ENCODE measurements at places on chromosomes 1 and 21.
A peak's percentile ranks its signal among the peaks of the same experiment; 100 is the strongest.

- peak; percentile 36 for DNase-seq
Observed at GRCh38 chr21:44596068-44596725, 3.9 kb upstream of the KRTAP10-6 start.

- peak; percentile 99 for DNase-seq
Observed at GRCh38 chr1:10495952-10496351, 21.2 kb downstream of the PEX14 start.

GRCh38 chr1:85581802-85582686 is 1.5 kb downstream of the CCN1 start:
- DNase-seq: peak; percentile 76

DNA sequence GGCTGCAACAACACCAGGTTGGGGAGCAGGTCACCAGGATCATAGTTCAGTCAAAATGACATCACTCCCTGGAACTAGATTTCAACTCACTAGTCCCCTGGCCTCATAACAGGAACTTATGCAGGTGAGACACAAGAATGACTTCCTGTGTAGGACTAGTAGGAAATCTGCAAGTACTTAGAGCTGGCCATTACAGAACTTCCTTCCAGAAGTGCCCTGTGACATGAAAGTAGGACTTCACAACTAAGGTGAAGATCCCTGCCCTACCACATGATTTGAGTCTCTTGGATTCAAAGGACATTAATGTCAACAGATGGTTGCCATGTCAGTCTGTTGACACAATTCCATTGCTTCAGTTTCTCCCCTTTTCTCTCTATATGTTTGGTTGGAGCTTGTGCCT is 223.1 kb downstream of the RPS6KC1 start:
- DNase-seq: no peak

DNA sequence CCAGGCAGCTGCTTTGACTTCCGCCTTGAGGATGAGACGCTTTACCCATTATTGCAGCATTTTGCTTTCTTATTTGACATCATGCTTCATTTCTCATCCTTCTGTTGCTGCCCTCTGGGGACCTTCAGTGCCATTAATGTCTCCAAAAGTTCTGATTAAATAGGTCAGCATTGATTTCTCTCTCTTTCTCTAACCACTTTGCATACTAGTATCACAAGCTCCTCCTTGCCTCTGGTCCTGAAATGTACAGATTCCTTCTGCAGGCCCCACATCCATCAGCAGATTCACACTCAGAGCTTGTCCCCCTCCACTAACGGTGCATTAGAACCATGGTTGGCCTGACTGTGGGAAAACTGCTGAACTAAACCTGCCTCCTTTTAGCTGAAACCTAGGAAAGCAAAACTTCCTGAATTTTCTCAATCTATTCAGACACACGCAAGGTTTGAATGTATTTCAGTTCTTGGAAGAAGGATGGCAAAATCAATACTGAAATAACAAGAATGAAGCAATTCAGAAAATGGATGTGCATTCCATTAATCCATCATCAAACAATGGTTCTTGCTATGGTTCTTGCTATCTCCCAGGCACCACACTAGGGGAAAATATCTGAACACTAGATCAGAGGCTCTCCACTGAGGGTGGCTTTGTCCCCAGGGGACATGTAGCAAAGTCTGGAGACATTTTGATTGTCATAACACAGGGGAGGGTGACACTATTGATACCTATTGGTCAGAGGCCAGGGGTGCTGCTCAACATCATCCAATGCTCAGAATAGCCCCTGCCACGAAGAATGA is 154.5 kb downstream of the PCP4 start:
- DNase-seq: no peak

DNA sequence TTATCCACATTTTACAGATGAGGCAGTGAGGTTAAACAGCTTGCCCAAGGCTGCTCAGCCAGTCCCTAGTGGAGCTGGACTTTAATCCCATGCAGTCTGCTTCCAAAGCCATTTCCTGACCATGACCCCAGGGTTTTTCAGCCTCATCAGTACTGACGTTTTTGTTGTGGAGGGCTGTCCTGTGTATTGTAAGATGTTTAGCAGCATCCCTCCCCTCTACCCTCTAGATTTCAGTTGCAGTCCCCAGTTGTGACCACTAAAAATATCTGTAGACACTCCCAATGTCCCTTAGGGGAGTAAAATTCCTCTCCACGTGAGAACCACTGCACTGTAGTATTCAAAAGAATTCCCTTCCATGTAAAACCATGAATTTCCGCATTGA is 30.2 kb upstream of the C1orf105 start:
- DNase-seq: no peak

Data from foreskin keratinocyte (primary cell).